SJSA1 (cell line): ENCODE measurements at places on chromosomes 2 and 18. TPM values are rescaled to one million over a fixed set of nuclear protein-coding genes. Genes with fewer than 3 reads are reported as not detected.
A peak's percentile ranks its signal among the peaks of the same experiment; 100 is the strongest.

- no peaks in the 10 kb centered on the region for H3K36me3 ChIP-seq
- DNase-seq, result no peak
- H3K4me1 ChIP-seq, result no peaks in the 10 kb centered on the region
- no peak overlapping the region for H3K4me3 ChIP-seq
Observed at GRCh38 chr2:193668557-193669323, 1474.0 kb upstream of the TMEFF2 start.

DNA sequence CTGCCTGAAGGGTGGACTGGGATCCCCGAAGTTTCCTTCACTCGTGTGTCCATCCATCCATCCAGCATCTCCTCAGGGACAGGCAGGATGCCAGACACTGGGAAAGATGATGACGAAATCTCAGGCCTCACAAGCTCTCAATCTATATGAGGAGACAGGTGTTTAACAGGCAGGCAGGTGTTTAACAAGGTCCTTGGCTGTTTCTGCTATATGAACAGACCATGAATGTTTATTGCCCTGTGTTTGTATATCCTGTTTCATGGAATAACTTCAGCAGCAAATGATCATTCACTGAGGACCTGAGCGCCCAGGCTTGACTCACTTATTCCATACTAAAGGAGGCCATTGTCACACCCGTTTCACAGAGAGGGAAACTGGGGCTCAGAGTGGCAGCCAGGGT lies 685.8 kb upstream of the HS6ST1 start:
- no peaks in the 10 kb centered on the region for H3K36me3 ChIP-seq
- H3K27me3 ChIP-seq, result no peaks in the 10 kb centered on the region; the same call in 1 of the 2 replicates
- no peak overlapping the region for H3K27ac ChIP-seq
- no peak for DNase-seq
- H3K4me1 ChIP-seq, result no peaks in the 10 kb centered on the region
- no peak overlapping the region for H3K4me3 ChIP-seq

Gene EHD3
- 3.0 and 8.1 TPM in 2 replicates for total RNA-seq

Gene KCNE4
- total RNA-seq, result 3.1 and 4.3 TPM in 2 replicates

Gene ALPG
- total RNA-seq, result 0.03 TPM in 1 of 2 replicates, not detected in the other

- DNase-seq, result no peak
- no peak overlapping the region for H3K4me3 ChIP-seq
- H3K27ac ChIP-seq, result no peak overlapping the region
Observed at GRCh38 chr2:118813111-118813510, 34.3 kb downstream of the EN1 start.

GRCh38 chr2:62774555-62775366 lies 69.2 kb downstream of the EHBP1 start:
- no peak overlapping the region for H3K4me3 ChIP-seq
- H3K27ac ChIP-seq, result peak overlapping the region; percentile 17; the same call in 1 of the 2 replicates
- no peaks in the 10 kb centered on the region for H3K4me1 ChIP-seq
- DNase-seq, result no peak

Gene MC4R
- not detected in 2 replicates for total RNA-seq

GRCh38 chr2:72143441-72144273 lies 4.0 kb downstream of the CYP26B1 start:
- no peak overlapping the region for H3K27ac ChIP-seq
- H3K27me3 ChIP-seq, result peaks cover 38% of the 10 kb centered on the region
- H3K4me3 ChIP-seq, result no peak overlapping the region
- H3K36me3 ChIP-seq, result no peaks in the 10 kb centered on the region
- peaks cover 34% of the 10 kb centered on the region for H3K4me1 ChIP-seq

DNA sequence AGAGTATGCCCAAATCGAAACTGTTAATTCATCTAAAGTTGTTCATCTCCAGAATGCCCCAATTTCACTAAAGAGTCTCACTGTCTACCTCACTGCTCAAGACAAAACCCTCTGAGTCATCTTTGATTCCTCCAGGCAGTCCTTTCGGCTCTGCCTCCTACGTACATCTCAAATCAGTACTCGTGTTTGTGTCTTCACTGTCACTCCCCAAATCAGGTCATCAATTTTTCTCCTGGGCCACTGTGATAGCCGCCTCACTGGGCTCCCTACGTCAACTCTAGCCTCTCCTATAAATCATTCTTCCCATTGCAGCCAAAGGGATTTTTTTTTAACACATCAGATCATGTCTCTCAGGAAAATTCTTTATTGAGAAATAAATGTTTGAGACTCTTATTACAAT lies 42.1 kb upstream of the TTC39C start:
- H3K36me3 ChIP-seq, result no peaks in the 10 kb centered on the region
- no peak overlapping the region for H3K27ac ChIP-seq
- no peaks in the 10 kb centered on the region for H3K4me1 ChIP-seq
- H3K27me3 ChIP-seq, result no peaks in the 10 kb centered on the region
- DNase-seq, result no peak

- H3K36me3 ChIP-seq, result no peaks in the 10 kb centered on the region
- H3K27ac ChIP-seq, result no peak overlapping the region
- no peak for DNase-seq
Observed at GRCh38 chr2:204170411-204170810, 233.8 kb downstream of the ICOS start.

Gene DQX1
- not detected in 2 replicates for total RNA-seq

Gene CXCR1
- total RNA-seq, result not detected in 2 replicates

DNA sequence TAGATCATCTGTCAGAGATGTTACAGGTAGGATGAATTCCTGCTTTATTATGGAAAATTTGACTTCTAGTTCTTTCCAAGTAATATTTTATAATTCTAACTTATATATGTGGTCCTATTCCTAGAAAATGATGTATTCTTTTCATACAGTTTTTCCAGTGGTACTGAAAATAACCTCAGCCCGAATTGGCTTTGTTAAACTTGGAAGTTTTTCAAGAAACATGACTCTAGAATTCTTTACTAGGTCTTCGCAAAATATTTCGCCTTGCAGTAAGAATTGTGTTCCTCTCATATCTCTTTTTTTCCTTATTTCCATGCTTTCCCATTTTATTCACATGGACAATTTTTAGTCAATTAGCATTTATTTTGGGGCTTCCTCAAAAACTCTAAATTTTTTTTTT lies 60.5 kb downstream of the BMPR2 start:
- H3K4me3 ChIP-seq, result no peak overlapping the region
- no peak for DNase-seq
- H3K27ac ChIP-seq, result no peak overlapping the region

DNA sequence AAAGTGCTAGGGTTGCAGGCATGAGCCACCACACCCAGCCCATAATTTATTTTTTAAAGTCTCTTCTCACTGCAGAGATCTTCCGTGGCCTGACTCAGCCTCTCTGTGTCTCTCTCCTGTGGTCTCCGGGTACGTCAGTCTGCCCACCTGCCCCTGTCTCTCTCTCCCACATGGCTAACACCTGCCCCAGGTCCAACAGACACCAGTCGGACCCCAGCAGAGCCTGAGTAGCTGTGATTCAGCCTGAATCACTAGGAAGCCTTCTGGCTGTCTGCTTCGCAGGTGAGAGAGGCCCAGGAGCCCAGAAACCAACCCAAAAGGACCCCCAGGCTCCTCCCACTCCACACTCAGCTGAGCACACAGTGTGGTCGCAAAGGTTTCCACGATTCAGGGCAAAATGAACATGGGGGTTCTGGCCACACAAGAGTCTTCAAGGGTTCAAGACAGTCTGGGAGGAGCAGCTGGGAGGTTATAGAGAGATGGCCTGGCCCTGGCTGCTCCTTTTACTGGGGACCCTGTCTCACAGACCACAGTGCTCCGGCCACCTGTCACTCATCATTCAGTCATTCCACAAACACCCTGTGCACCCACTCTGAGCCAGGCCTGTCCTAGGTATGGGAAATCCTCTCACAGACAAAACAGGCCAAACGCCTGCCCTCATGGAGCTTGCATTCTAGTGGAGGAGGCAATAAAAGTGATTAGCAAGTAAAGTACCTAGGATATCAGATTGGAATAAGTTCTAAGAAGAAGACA lies 8.6 kb downstream of the RUFY4 start:
- H3K27me3 ChIP-seq, result no peaks in the 10 kb centered on the region
- no peak for DNase-seq
- H3K27ac ChIP-seq, result no peak overlapping the region
- H3K4me3 ChIP-seq, result no peak overlapping the region

Gene EGR4
- not detected in 2 replicates for total RNA-seq

- H3K27me3 ChIP-seq, result peaks cover 4% of the 10 kb centered on the region; the same call in 1 of the 2 replicates
- no peak overlapping the region for H3K4me3 ChIP-seq
Observed at GRCh38 chr2:102391565-102391964, 31.4 kb upstream of the IL18RAP start.

Gene HSBP1L1
- 18.1 and 45.0 TPM in 2 replicates for total RNA-seq

- no peak overlapping the region for H3K4me3 ChIP-seq
- 0 out of 2 replicates have a peak, but pooled peaks cover 5% of the 10 kb centered on the region for H3K36me3 ChIP-seq
- H3K27me3 ChIP-seq, result no peaks in the 10 kb centered on the region
- no peak overlapping the region for H3K27ac ChIP-seq
- no peak for DNase-seq
- H3K4me1 ChIP-seq, result peaks cover 4% of the 10 kb centered on the region; the same call in 1 of the 2 replicates
Observed at GRCh38 chr2:31248139-31248538, 14.2 kb downstream of the EHD3 start.

Gene ROCK2
- total RNA-seq, result 56.0 and 79.3 TPM in 2 replicates

Gene REG1B
- not detected in 2 replicates for total RNA-seq

- no peak for DNase-seq
- H3K36me3 ChIP-seq, result no peaks in the 10 kb centered on the region
- H3K27ac ChIP-seq, result no peak overlapping the region
Observed at GRCh38 chr18:57975805-57976204, 68.2 kb upstream of the NEDD4L start.

Gene G6PC2
- not detected in 2 replicates for total RNA-seq

Gene FAM136A
- 32.2 and 33.4 TPM in 2 replicates for total RNA-seq

DNA sequence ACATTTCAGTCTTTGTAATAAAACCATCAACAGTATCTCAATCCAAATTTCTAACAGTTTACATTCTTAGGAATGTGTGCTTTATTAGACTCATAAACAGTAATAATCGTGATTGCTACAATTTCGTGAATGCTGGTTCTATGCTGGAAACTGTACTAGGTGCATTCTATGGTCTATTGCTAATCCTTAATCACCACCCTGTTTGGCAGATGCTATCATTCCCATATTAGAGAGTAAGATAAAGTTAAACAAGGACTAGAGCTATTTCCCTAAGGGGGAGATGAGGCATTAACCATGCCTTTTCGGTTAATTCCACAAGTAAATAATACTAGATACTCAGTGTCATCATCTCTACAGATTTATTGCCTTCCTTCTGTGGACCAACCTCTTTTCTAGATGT lies 244.0 kb downstream of the PAX3 start:
- no peaks in the 10 kb centered on the region for H3K4me1 ChIP-seq
- no peak overlapping the region for H3K4me3 ChIP-seq
- no peak for DNase-seq
- no peak overlapping the region for H3K27ac ChIP-seq
- peaks cover 11% of the 10 kb centered on the region for H3K27me3 ChIP-seq

GRCh38 chr18:46040747-46041104 lies 31.3 kb downstream of the PSTPIP2 start:
- no peaks in the 10 kb centered on the region for H3K27me3 ChIP-seq
- H3K36me3 ChIP-seq, result no peaks in the 10 kb centered on the region
- H3K4me3 ChIP-seq, result no peak overlapping the region
- DNase-seq, result no peak
- peaks cover 25% of the 10 kb centered on the region for H3K4me1 ChIP-seq

Gene NYAP2
- total RNA-seq, result not detected in 2 replicates

- H3K27ac ChIP-seq, result no peak overlapping the region
- H3K4me1 ChIP-seq, result peaks cover 17% of the 10 kb centered on the region
- H3K27me3 ChIP-seq, result no peaks in the 10 kb centered on the region
- no peak for DNase-seq
- H3K4me3 ChIP-seq, result no peak overlapping the region
- no peaks in the 10 kb centered on the region for H3K36me3 ChIP-seq
Observed at GRCh38 chr2:215140166-215140707, 1.8 kb upstream of the ABCA12 start.

Gene IL18RAP
- not detected in 2 replicates for total RNA-seq

GRCh38 chr2:136422512-136422911 lies 304.6 kb upstream of the CXCR4 start:
- H3K36me3 ChIP-seq, result no peaks in the 10 kb centered on the region
- H3K4me3 ChIP-seq, result no peak overlapping the region
- H3K4me1 ChIP-seq, result no peaks in the 10 kb centered on the region
- H3K27me3 ChIP-seq, result no peaks in the 10 kb centered on the region; the same call in none of the 2 replicates

Gene C2orf80
- total RNA-seq, result not detected in 2 replicates

DNA sequence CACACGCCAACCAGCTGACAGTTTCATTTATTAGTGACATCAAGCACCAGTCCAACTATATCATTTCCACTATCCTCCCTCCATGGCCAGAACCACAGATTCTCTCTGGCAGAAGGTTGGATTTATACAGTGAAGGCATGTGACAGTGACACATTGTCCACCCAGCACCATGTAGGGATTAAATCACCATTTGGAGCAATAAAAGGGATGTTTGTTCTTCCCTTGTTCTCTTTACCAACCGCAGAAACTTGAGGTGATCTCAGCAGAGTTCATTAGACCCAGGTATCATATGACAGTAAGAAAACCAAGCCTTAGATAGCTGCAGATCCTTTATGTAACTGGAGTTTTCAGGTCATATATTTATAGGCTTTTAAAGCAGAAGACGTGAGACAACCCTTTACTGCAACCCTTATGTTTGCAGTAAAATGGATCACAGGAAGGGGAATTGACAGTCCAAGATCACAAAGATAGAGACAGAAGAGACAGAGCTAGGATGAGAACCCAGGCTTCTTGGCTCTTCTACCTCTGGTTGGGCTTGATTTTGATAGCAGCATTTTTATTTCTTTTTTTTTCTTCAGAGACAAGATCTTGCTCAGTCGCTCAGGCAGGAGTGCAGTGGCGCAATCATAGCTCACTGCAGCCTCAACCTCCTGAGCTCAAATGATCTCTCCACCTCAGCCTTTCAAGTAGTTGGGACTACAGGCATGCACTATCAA lies 80.1 kb downstream of the XDH start:
- no peak for DNase-seq
- H3K27me3 ChIP-seq, result no peaks in the 10 kb centered on the region
- H3K4me1 ChIP-seq, result peaks cover 28% of the 10 kb centered on the region
- no peak overlapping the region for H3K27ac ChIP-seq
- H3K4me3 ChIP-seq, result no peak overlapping the region
- H3K36me3 ChIP-seq, result no peaks in the 10 kb centered on the region

Gene BMP10
- not detected in 2 replicates for total RNA-seq

- no peaks in the 10 kb centered on the region for H3K36me3 ChIP-seq
- H3K27me3 ChIP-seq, result 0 out of 2 replicates have a peak, but pooled peaks cover 4% of the 10 kb centered on the region
- no peak overlapping the region for H3K4me3 ChIP-seq
- H3K27ac ChIP-seq, result no peak overlapping the region
Observed at GRCh38 chr2:98438190-98439133, 6.2 kb upstream of the INPP4A start.

Gene AQP12A
- total RNA-seq, result not detected in 2 replicates

- no peak overlapping the region for H3K4me3 ChIP-seq
- no peaks in the 10 kb centered on the region for H3K27me3 ChIP-seq
- H3K4me1 ChIP-seq, result peaks cover 26% of the 10 kb centered on the region
- no peak for DNase-seq
Observed at GRCh38 chr2:223562078-223562477, 40.1 kb downstream of the SCG2 start.

- H3K4me1 ChIP-seq, result peaks cover 2% of the 10 kb centered on the region
- no peak overlapping the region for H3K4me3 ChIP-seq
- H3K27me3 ChIP-seq, result peaks cover 46% of the 10 kb centered on the region
- no peaks in the 10 kb centered on the region for H3K36me3 ChIP-seq
- no peak for DNase-seq
- no peak overlapping the region for H3K27ac ChIP-seq
Observed at GRCh38 chr18:13223311-13224143, 5.0 kb downstream of the LDLRAD4 start.
